AG10803 (cell line): ENCODE measurements at places on chromosomes 5 and 9.

DNA sequence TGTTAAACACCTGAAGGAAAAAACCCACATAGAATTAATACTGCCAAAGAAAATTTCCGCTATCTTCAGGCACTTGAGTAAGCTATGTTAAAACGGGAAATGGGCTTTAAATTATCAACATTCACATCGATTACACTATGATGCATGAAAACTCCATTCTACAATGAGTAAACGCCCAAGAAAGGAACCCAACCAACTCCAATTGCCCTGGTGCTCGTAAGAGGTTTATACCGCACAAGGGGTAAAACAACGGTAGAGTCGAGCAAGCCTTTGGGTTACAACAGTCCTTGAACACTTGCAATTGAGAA is 1.0 kb downstream of the AGTPBP1 start:
- DNase-seq: no peak

DNA sequence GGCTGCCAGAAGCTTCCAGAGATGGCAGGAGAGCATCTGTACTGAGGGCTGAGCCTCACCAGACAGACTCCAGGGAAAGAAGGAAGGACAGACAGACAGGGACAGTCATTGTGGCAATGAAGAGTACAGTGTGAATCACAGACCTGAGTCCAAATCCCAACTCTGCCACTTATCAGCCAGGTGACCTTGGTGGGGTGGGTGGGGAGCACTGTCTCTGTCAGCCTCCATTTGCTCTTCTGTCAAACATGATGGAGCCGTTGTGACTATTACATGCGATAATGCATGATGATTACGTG is 85.9 kb upstream of the FSTL4 start:
- no peak for DNase-seq

DNA sequence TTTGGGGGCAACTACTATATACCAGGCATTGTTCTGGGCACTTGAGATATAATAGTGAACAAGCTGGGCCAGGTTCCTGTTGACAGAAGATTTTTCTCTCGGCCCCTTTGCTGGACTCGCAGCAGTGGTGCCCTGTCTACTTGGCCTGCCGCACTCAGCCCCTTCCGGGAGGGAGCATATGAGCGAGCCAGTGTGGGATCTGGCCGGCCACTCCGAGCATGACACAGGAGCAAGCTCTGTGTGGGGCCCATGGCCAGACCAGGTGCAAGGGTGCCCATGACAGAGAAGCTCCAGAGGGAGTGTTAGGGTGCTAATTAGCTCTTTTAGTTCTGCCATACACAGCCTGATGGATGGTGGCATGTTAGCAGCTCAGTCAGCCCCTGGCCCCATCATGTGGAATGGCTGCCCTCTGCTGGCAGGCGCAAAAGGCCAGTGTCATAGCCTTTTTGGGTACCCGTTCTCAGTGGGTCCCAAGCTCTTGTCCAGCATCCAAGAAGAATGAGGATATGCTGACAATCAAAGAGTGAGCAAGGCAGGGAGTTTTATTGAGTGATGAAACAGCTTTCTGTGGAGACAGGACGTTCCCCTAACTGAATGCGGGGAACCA is 9.3 kb upstream of the KIF4B start:
- DNase-seq: no peak

- DNase-seq: no peak
Observed at GRCh38 chr9:135768516-135769218, 66.7 kb downstream of the KCNT1 start.
